ENCODE measurements at places on chromosomes 5 and 9.

GRCh38 chr5:105924366-105924765 lies 1746.4 kb downstream of the EFNA5 start:
- DNase-seq, result peak; percentile 75

GRCh38 chr5:132053483-132053882 lies 7.0 kb upstream of the IL3 start:
- no peak for DNase-seq

DNA sequence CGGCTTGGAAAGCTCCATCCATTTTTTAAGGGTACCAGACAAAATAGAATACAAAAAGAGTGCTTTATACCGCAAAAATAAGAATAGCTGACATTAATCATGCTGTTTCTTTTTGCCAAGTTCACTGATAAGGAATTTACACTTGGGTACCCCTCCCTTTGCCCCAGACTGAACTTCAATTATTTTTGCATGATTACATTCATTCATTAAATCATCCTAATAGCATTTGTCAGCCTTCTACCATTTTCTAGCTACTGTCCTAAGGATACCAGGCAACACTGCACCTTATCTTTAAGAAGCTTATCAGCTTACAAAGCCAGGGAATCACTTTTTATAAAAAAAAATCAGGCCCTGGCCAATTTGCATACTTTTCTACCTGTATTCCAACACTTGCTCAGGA lies 48.4 kb downstream of the YIPF5 start:
- no peak for DNase-seq

DNA sequence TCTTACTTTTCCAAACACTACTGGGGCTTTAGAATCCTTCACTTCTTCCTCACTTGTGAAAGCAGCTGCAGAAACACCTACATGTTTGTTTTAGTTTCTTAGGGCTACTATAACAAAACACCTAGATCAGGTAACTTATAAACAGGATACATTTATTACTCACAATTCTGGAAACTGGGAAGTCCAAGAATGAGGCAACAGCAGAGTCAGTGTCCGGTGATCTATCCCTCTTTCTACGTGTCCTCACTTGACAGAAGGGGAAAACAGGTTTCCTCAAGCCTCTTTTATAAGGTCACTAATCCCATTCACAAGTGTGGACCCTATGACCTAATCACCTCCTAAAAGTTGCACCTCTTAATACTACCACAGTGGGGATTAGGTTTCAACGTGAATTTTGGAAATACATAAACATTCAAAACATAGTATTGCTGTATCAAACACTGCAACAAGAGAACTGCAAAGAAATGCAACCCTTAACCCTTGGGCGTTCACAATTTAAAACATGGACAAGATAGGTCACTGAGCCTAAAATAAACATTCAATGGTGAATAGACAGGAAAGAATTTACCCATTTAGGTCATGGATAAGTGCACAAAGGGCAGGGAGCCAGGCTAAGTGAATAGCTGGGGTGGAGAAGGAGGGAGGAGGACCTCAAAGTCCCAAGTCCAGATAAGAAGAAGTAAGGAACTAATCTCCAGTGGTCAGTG lies 104.3 kb downstream of the PIK3R1 start:
- no peak for DNase-seq

DNA sequence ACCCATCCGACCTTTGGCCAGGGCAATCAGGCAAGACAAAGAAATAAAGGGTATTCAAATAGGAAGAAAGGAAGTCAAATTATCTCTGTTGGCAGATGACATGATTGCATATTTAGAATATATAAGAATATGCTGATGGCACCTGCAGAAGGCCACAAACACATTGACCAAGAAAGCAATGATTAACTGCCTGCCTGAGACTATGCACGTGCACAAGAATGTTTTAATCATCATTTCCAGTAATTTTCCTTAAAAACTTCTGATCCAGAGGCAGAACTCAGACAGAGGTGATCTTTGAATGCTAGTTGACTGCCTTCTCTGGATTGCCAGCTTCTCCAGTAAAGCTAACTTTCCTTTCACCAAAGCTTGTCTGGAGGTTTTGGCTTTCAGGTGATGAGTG lies 260.2 kb downstream of the DTWD2 start:
- no peak for DNase-seq

- DNase-seq, result peak; percentile 93
Measured at GRCh38 chr5:134411546-134412266, at the start of gene CDKN2AIPNL. Gene CDKN2AIPNL (minus strand): TSS chr5:134411881. CDS start chr5:134411854, 27 bp downstream.

GRCh38 chr5:14464096-14464495 lies 117.5 kb upstream of the OTULINL start:
- DNase-seq, result no peak

DNA sequence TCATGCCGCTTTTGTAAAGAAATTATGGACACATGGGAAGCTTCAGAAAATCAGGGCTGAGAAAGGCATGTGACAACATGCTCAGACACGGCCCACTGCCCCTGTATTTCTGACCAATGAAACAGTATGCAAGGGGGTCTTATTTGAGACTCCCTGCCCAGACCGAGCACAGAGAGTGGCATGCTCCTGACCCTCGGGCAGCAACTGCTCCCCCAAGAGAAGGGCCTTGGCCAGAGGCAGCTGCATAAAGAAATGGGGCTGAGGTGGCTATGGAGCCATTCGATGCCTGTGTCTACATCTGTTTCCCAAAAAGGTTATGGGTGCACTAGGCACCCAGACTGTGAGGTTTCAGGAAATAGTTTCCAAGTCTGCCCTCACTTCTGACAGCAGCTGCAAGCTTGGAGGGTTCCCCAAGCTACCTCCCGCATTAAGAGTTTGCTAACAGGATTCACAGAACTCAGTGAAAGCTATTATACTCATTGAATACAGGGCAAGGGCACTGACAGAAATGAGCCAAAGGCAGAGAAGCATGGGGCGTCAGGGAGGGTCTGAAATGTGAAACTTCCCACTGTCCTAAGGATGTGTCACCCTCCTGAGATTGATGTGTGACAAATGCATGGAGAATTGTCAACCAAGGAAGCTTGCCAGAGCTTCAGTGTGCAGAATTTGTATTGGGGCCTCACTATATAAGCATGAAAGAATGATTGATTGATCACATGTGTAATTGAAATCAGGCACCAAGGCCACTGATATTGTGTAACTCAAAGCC lies 94.3 kb downstream of the DAP start:
- DNase-seq, result no peak

- no peak for DNase-seq
Measured at GRCh38 chr5:59140133-59140532, 557.3 kb downstream of the RAB3C start.

DNA sequence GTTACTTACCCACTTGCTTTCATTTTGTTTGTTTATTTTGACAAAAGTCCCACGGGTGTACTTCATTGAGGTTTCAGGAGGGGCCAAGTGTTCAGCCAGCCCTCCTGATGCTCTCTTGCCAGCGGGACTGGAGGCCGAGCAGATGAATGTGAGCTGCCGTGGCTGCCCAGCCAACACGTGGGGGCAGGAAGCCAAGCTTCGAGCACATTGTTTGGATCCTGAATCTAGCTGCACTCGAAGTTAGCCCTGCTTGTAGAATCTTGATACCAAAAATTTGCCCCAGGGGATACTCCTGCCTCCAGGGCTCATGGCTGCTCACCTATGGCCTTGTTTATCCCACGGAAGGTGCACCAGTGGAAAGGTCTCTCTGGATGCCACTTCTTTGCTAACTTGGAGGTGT lies 49.3 kb downstream of the RASGEF1C start:
- no peak for DNase-seq

- DNase-seq, result no peak
Measured at GRCh38 chr5:4765411-4765810, 374.7 kb upstream of the ADAMTS16 start.

DNA sequence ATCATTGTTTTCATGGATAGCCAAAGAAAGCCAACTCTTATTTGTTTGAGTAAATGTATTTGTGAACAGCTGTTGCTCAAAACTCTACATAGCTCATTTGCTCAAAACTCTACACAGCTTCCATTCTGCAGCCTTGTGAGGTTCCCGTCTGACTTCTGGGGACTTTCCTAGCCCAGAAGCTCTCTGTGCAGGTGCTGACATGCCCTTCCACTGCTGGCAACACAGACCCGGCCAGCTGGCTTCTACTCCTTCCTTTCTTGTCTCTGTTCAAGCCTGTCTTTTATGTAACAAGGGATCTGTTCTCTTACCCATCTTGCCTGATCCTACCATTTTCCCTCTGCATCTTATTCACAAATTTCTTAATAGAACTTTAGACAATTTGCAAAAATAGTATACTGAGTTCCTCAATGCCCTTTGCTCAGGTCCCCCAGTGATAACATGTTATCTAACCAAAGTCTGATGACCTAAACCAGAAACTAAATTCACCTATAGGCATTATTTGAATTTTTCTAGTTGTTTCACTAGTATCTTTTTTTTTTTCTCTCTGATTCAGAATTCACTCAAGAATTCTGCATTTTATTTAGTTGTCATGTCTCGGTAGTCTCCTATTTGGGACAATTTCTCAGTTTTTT lies 556.5 kb upstream of the SEMA6A start:
- DNase-seq, result no peak

- DNase-seq, result peak; percentile 18
Measured at GRCh38 chr9:93185266-93186214, 1.6 kb downstream of the WNK2 start.

DNA sequence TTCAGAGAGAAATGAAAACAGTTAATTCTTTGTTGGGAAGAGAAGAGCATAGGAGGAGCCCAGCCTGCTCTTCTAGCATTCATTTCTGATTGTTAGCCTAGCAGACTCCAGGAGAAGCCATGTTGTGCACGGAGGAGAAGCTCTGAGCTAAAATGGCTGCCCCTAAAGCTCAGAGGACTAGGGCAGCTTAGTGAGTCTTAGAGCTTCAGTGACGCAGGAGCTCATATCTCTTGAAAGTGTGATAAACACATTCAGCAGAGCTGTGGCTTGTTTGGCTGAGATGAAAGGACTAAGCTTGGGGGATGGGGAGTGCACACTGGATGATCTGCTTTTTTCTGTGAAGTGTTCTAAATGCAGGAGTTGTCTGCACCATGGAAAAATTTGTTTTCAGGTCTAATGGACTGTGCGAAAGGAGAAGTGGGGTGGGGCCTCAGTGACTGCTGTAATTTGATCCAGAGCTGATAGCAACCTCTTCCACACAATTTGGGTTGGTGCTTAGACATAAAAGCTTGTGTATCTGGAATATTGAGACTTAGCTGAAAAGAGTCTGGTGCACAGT lies 58.5 kb downstream of the ZNF462 start:
- peak; percentile 90 for DNase-seq

GRCh38 chr9:15354713-15355112 lies 47.7 kb upstream of the TTC39B start:
- peak; percentile 92 for DNase-seq

GRCh38 chr5:154844809-154845208 lies 5.6 kb downstream of the FAXDC2 start:
- no peak for DNase-seq

- no peak for DNase-seq
Measured at GRCh38 chr9:95213117-95213516, 104.4 kb downstream of the FANCC start.

DNA sequence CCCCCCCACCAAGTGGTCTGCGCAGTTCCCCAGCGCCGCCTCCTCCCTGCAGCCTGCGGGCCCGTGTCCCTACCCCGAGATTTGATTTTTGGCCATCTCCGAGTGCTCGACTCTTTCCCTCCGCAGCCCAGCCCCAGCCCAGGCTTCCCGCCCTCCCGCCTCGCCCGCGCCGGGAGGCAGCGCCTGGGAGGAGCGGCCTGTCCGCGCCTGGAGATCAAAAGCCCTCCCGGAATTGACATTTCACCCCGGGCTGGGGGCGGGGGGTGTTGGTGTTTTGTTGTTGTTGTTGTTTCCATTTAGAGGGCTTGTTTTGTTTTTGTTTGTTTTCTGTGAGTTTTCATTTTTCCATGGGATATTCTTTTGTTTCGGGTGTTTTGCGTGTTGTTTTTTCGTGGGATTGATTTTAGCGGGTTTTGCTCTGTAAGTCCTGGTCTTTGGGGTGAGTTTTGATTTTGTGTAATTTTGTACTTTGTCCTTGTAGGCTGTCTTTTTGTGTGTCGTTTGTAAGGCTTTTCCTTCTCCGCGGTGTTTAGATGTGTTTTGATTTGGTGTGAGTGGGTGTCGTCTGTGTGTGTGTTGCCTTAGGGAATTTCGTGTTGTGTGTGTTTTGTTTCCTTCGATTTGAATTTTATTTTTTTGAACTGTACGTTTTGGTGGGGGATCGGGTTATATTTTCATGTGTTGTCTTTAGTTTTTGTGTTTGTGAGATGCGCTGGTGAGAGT lies 1.7 kb upstream of the PAX5 start:
- peak; percentile 62 for DNase-seq

DNA sequence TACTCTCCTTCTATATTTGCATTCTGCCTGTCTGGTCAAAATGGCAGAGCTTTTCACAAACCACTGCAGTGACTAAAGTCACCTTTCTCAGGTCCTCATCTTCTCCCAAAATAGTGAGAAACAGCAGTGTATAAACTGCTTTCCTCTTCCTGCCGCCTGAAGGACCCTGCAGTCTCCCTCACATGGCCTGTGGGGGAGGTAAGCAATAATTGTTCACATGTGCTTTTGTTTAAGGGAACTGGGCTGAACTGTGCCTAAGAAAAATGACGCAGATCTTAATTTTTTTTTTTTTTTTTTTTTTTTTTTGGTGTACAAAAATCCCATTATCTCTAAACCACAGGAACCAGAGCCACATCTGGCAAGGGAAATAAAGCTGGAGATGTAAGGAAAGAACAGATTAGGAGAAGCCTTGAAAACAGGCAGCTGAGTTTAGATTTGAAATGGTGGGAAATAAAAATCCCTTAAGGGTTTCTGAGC lies 131.7 kb upstream of the VLDLR start:
- DNase-seq, result no peak

DNA sequence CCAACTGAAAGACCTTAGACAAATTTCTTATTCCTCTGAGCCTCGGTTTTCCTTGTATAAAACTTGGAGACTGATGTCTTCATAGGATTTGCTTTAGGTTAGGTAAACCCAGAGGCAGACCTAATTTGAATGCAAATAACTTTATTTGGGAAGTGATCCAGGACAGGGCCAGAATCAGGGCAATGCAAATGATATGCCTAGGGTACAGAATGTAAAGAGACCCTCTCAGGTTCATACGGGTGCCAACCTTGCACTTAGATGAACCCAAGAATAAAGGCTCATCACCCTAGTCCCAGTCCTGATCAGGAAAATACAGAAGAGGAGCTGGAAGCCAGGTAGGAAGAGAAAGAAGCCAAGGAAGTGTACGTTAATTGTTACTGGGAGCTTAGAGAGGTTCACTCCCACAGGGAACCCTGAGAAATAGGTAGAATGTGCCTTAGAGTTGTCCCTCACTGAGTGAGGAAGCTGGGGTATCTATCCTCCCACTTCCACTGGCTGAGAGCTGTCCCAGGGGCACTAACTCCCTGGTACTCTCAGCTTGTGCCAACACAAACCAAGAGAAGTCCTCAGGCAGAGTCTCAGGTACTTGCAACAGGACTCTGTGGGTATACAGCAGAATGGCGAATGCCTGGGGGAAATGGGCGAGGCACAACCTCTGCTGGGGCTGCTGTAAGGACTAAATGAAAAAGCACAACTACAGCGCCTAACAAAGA lies 3.1 kb upstream of the HK3 start:
- no peak for DNase-seq
